ENCODE measurements at places on chromosomes 6 and 20. TPM values are rescaled to one million over a fixed set of nuclear protein-coding genes. Genes with fewer than 3 reads are reported as not detected.

Gene SRMS
- not detected for polyA plus RNA-seq

Gene CYP24A1
- 0.88 TPM for polyA plus RNA-seq

Gene ESF1
- 13.7 TPM for polyA plus RNA-seq

Gene TFAP2B
- 0.15 TPM for polyA plus RNA-seq

Gene LY6G6F
- not detected for polyA plus RNA-seq

Gene FAM83C
- polyA plus RNA-seq, result 0.17 TPM

Gene HLA-DOB
- not detected for polyA plus RNA-seq

Gene SCRT2
- polyA plus RNA-seq, result not detected

Gene XKR7
- polyA plus RNA-seq, result 0.05 TPM

Gene SOX4
- polyA plus RNA-seq, result 43.1 TPM

Gene FUT9
- 0.17 TPM for polyA plus RNA-seq

Gene ZNF165
- 0.56 TPM for polyA plus RNA-seq

Gene HLA-DRB1
- polyA plus RNA-seq, result 20.5 TPM
